ENCODE measurements at places on chromosomes 13 and 19.

DNA sequence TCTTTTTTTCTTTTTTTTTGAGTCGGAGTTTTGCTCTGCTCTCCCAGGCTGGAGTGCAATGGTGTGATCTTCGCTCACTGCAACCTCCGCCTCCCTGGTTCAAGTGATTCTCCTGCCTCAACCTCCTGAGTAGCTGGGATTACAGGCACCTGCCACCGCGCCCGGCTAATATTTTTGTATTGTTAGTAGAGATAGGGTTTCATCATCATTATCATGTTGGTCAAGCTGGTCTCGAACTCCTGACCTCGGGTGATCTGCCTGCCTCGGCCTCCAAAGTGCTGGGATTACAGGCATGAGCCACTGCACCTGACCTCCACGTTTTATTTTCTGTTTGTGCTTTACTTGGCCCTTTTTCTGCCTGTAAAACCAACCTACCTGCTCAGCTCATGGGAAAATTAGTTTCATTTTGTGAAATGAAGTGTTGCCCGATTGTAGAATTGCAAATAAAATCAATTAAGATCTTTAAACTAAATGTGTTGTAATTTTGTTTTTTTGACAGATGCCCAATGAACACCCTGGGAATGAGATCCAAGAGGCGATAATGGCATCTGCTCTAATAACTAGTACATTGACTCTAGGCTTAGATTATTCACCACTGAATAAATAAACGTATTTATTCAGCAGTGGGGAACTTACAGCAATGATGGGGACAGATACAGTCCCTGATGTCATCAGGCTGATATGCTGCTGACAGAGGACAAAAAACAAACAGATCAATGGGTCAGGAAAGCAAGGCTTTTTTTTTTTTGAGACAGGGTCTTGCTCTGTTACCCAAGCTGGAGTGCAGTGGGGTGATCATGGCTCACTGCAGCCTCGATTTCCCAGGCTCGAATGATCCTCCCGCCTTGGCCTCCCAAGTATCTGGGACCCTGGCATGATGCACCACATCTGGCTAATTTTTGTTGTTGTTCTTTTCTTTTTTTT is 2.2 kb upstream of the RAB11B start:
- DNase-seq = no peak

DNA sequence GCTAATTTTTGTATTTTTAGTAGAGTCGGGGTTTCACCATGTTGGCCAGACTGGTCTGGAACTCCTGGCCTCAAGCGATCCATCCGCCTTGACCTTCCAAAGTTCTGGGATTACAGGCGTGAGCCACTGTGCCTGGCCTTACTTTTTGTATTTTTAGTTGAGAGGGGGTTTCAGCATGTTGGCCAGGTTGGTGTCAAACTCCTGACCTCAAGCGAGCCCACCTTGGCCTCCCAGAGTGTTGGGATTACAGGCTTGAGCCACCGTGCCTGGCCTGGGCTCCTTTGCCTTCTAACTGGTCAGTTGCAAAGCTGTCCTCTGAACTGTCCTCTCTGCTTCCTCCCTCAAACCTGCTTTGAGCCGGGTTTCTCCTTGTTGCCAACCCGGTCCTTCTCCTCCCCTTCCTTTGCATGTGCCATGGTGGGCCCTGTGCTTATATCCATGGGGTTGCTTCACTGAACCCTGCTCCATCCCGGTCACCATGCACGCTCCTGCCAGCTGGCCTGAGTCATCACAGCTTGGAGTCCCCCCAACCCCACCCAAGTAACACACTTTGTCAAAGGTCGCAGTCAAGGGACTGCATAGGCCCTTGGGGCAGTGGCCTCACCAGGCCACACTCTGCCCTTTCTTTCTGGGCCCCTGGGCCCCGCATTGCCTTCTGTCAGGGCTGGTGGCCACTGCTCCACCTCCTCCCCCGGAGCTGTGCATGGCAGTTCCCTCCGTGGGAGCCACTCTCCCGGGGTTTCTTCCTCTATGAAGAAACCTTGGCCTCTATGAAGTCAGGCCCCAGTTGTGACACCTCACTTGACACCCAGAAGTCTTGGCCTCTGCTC is 21.2 kb downstream of the WTIP start:
- no peak for DNase-seq

- DNase-seq = no peak
These were observed 210.7 kb downstream of the URI1 start for GRCh38 chr19:30152510-30153291.

DNA sequence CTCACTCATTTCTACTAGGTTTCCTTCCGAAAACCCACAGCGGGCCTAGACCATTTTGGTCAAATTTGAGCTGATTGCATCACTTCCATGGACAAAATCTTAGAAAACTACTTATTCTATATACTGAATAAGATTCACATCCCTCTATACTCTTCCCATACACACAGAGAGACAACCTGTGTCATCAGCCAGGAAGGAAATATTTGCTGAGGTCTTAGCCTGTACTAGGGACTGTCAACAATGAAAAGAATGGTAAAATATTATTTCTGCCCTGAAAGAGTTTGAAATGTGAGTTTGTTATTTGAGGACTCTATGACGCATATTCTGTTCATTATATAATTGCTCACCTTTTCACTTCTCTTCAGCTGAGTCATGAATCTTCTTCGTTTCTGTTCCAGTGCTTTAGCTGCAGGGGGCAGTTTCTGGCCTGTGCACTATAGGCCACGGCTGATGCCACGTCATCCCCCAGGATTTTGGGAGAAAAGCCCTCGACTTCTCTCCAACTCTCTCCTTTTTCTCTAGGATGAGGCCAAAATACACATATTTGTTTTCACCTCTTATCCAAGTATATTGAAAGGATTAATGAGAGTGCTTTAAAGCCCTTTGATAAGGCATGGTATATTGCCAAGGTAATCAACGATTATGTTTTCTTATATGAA is 47.7 kb downstream of the GSX1 start:
- no peak for DNase-seq

GRCh38 chr19:6250024-6250615 is 29.7 kb downstream of the MLLT1 start:
- no peak for DNase-seq

- DNase-seq = no peak
These were observed 146.6 kb downstream of the RGCC start for GRCh38 chr13:41603917-41604316.

- DNase-seq = peak; percentile 23
These were observed 750 bp upstream of the AMH start for GRCh38 chr19:2248136-2249009.
